ENCODE measurements at places on chromosomes 6 and 20. TPM values are rescaled to one million over a fixed set of nuclear protein-coding genes. Genes with fewer than 3 reads are reported as not detected.

FAM83C gene
- total RNA-seq, result not detected

NKX2-2 gene
- not detected for total RNA-seq

GSTA3 gene
- not detected for total RNA-seq

DNA sequence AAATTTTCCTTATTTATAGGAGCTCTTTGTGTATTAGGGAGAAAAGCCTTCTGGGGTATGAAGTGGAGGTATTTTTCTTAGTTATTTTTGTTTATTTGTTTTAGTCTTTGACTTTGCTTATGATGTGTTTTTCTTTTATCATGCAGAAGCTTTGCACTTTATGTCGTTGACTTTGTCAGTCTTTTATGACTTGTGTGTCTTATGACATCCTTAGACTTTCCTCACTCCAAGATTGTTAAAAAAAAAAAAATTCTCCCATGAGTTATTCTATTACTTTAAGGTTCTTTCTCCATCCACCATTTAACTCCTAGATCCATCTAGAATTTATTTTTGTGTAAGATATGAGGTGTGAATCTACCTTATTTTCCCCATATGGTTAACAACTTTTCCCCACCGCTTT is 36.6 kb downstream of the BICRAL start:
- DNase-seq, result no peak

GRCh38 chr6:1200081-1200408 is 111.9 kb upstream of the FOXQ1 start:
- DNase-seq, result no peak

- peak; percentile 40 for DNase-seq
Measured at GRCh38 chr6:149897855-149898744, at the start of gene RAET1E. Gene RAET1E (minus strand): TSS chr6:149898113. CDS start chr6:149890901, 7,212 bp downstream.

- DNase-seq, result no peak
Measured at GRCh38 chr6:168823397-168824212, 382.6 kb downstream of the SMOC2 start.

GRCh38 chr20:362271-363254 is 15.7 kb downstream of the NRSN2 start:
- DNase-seq, result peak; percentile 94
